ENCODE measurements at places on chromosomes 16 and 17.

DNA sequence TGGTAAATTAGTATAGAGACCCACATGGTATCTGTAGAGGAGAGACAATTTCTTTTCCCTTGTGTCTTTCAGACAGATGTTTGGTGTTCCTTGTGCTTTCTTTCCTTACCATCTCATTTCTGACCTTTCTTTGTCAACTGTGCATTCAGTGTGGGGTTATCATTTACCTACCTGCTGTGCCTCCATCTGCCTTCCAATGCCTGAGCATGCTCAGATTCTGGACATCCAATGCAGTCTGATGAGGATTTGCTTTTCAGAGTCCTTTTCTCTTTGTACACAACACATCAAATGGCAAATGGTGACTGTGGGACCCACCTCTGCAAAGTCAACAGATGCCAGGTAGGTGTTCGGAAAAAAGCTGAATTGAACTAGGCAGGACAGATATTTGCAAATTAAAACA lies 364.8 kb downstream of the CA10 start:
- DNase-seq, result no peak

DNA sequence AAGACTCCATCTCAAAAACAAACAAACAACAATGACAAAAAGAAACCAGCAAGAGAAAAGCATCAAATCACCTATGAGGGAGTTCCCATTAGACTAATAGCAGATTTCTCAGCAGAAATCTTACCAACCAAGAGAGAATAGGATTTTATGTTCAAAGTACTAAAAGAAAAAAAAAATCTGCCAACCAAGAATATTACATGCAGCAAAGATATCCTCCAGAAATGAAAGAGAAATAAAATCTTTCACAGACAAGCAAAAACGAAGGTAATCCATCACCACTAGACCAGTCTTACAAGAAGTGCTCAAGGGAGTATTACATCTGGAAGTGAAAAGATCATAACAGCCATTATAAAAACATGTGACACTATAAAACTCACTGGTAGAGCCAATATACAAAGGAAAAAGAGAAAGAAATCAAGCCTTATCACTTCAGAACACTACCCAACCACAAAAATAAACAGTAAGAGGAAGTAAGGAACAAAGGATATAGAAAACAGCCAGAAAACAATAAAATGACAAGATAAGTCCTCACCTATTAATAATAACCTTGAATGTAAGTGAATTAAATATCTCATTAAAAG lies 66.3 kb downstream of the STX8 start:
- DNase-seq, result no peak

DNA sequence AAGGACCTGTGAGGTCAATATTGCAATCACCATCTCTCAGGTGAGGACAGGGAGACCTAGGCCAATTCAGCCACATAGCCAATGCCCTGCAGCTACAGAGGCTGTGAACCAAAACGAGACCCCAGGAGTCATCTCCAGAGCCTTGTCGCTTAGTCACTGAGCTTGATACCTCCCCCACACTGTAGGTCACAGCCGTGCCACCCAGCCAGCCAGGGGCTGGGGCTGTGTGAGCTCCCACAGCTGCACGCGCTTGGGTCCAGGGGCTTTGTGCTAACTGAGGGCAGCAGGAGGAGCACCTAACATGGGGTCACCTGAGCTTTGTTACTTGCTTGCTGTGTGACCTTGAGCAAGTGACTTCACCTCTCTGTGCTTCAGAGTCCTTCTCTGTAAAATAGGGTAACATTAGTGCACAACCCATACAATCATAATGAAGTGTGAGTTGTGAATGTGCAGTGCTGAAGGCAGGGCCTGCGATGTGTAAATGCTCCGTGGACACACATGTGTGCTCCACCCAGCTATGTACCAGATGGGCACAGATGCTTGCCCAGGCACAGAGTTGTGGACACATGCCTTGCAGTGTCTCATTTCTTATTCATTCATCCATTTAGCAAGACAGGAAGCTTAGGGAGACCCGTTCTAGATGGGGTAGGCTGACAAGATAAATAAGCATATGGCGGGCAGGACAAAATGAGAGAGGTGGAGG lies 25.9 kb downstream of the SBK1 start:
- DNase-seq, result no peak

GRCh38 chr17:4234401-4234800 lies 29.4 kb downstream of the ANKFY1 start:
- no peak for DNase-seq

DNA sequence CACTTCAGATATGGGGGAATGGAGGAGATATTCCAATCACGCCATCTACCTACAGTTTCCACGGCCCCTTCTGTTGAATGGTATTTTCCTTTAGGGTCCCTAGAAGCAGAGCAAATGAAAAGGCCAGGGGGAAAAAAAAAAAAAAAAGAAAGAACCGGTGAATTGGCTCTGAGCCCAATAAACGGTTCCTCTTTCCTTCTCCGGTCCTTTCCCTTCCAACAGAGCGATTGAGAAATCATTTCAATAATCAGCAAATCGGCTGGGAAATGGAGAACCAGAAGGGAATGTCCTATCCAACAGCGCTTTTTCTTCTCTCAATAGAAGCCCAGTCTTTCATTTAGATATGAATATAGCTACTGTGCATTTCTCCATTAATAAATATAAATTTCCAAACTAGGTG lies 26.8 kb upstream of the HOXB13 start:
- no peak for DNase-seq

DNA sequence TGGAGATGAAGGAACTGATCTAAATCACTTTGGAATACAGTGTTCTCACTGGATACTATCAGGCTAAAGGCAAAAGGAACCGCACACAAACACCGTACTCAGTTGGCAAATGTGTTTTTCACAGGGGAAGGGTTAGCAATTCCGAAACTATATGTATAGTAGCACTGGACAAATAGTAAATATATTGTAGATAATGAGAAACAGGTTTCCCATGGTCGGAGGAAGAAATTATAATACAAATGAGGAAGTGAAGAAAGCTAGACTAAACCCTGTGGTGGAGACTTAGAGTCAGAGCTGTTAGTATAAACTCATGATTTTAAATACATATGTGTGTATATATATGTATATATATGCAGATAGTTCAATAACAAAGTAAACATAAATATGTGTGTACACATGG lies 414.1 kb upstream of the SALL1 start:
- DNase-seq, result no peak

GRCh38 chr17:8905331-8905730 lies 37.9 kb upstream of the PIK3R6 start:
- DNase-seq, result no peak

DNA sequence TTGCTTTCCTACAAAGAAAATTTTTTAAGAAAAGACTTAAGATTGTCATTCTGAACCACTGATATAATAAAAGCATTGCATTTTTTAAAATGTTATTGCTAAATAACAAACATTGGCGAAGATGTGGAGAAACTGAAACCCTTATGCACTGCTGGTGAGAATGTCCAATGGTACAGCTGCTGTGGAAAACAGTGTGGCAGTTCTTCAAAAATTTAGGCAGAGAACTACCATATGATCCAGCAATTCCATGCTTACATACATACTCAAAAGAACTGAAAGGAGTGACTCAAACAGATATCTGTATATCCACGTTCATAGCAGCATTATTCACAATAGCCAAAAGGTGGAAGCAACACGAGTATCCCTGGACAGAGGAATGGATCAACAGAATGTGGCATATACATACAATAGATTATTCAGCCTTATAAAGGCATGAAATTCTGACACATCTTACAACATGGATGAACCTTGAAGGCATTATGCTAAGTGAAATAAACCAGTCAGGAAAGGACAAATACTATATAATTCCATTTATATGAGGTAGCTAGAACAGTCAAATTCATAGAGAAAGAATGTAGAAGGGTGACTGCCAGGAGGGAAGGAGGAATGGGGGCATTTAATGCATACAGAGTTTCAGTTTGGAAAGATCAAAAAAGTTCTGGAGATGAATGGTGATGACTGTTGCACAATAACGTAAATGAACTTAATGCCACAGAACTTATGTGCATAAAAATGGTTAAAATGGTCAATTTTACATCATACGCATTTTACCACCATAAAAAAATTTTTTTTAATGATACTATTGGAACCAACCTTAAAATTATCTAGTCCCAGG lies 92.1 kb downstream of the CACNG1 start:
- DNase-seq, result no peak

DNA sequence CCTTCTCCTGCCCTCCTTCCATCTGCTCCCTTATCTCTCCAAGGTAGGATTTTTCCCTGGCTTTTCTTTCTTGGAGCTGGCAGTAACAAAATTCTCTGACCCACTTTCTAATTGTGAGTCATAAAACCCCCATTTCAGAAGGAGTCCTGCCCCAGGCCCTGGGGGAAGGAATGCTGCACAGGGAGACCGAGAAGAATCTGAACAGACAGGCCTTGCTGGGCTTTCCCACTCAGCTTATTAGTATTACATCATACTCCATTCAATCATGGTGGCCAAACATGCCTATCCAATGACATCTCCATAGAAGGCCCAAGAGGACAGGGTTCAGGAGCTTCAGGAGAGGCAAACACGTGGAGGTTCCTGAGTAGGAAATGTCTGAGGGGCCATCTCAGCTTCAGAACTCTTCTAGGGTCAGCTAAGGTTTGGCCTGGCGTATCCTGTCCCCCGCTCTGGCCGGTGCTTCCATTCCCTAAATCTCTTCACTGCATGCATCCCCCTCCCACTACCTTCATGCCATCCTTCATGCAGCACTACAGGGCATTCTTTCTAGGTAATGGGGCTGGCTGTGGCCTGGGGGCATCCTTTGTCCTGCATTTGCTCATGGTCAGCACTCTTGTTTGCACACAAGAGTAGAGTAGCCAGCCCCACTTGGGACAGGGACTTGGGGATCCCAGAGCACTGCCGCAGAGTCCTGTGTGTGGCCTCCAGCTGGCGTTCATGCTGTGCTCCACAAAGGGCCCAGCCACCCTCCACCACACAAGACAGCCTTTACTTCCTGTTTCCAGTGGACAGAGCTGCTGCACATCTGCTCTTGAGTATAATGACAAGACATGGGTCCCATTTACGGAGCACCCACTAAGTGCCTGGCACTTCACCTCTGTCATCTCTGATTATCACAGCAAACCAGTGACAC lies 8.2 kb downstream of the SLC6A2 start:
- DNase-seq, result no peak

- DNase-seq, result no peak
These were observed 88.6 kb downstream of the NTN1 start for GRCh38 chr17:9109933-9110332.

DNA sequence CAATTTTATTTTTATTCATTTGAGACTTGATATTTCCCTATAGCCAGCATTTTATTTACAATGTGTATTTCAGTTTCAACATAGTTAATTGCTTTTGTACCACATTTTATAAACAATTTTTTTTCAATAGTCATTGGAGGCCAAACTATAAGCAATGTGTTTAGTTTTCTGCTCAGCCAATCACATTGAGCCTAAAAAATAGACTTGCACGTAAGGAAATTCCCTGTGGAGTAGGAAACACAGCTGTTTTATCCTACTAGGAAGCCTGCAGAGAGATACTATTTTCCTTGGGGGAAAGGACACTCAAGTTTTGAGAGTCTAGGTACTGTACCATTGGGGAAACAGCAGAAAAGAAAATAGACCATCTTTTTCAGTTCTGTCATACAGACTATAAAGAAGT lies 410.2 kb upstream of the GOT2 start:
- DNase-seq, result no peak

- no peak for DNase-seq
These were observed 1.5 kb downstream of the CPNE2 start for GRCh38 chr16:57093666-57094564.

DNA sequence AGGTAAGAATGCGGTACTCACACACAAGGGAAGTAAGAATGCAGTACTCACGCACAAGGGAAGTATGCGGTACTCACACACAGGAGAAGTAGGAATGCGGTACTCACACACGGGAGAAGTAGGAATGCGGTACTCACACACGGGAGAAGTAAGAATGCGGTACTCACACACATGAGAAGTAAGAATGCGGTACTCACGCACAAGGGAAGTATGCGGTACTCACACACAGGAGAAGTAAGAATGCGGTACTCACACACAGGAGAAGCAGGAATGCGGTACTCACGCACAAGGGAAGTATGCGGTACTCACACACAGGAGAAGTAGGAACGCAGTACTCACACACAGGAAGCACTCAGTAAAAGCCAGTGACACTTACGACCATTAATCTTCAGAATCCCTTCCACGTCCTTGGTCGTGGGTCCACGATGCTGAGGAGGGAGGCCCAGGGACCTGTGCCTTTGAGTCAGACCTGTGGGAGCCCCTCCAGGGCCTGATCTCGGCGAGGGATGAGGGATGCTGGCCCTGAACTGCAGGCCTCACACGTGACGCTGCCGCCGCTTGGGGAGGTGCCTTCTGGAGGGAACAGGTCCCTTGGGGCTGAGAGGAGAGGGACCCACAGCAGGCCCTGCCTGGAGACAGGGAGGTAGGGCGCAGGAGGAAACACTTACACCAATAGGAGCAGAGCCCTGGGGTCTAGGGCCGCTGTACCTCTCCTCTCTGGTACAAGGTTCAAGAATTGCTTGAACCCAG lies 20.2 kb downstream of the ABR start:
- DNase-seq, result no peak

- DNase-seq, result no peak
These were observed 21.2 kb downstream of the PEMT start for GRCh38 chr17:17570140-17570797.

DNA sequence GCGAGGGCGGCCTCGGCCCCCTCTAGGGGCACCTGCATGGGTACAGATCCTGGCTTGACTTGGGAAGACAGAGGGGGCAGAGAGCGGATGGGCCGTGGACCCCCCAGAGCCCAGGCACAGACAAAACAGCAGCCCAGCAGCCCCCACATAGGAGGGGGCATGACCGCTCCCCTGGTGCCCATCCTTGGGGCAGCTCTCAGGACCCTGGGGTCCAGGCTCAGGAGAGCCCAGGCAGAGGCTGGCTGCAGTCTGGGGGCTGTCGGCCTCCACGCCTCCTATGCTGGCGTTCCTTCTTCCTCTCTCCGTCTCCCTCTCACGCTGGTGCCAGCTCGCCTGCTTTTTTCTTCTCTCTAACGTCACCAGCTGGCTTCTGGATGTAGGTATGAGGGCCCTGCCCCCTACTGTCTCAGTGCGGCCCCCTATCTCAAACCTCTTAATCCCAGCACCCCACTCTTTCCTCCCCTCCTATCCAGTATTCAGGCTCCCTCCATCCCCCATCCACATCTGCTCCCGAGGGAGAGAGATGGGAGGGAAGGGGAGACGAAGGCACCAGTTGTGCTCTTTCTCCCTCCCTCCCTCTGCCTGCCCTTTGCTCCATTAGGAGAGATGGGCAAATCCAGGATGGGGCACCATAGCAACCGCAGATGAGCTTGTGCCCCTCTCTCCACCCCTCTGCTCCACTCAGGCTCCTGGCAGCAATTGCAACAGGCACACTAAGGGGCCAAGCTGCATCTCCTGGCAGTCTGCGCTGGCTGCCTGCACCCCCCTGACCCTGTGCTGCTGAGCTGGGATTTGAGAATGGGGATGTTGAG lies at the start of gene GPR179:
Gene GPR179, minus strand, starts transcription at position 349 of the 812 bp plus-strand sequence. Its CDS starts 167 bp downstream, at position 182.
- no peak for DNase-seq

DNA sequence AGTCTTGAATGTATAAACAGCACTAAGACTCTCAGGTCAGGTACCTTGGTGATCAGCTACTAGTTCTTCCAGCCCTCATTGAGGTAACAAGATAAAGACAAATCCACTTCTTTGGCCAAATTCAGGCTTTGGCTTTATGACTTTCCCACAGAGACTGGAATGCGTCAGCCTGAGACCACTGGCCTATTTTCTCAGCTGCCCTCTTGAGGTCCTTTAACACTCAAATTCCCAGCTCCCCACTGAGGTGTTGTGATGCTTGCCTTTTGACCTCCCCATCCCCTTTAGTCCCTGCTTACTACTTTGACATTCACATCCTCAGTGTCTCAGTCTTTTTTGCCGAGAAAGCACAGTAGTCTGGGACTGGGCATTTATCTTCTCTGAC lies 10.6 kb downstream of the TNFAIP1 start:
- DNase-seq, result no peak
